A549 (cell line): ENCODE measurements at places on chromosomes 13 and 19.

DNA sequence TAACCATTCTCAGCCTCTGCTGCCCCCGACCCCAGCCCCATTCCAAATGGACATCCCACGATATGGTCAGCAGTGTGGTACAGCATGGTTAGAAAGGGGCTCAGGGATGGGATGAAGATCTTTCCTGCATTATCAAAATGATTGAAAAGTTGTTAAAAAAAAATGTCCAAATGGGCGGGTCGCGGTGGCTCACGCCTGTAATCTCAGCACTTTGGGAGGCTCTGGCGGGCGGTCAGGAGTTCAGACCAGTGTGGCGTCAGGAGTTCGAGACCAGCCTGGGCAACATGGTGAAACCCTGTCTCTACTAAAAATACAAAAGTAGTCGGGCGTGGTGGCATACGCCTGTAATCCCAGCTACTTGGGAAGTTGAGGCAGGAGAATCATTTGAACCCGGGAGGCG is 54.3 kb upstream of the ZNF254 start:
- no peak for DNase-seq

DNA sequence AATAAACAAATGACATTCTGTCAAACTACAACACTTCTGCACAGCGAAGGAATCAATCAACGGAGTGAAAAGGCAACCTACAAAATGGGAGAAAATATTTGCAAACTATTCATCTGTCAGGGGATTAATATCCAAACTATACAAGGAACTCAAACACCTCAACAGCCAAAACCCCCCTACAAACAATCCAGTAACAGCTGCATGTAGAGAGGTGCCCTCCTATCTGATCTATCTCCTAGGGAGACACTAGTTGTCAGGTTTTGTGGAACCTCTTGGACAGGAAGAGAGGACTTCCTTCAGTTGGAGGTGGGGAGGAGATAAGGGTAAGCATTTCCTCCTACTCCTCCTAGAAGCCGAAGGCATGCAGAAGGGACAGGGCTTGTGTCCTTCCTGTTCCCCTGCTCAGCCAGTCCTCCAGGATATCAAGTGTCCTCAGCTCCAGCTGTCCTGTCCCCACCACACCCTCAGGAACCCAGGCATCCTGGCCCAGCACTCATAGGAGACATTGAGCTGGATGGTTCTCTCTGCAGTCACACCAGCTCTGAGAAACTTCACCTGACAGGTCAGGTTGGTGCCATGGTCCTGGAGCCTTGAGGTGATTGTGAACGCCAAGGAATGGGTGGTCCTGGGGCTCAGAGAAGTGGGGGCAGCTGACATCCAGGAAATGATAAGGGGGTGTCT is 9.8 kb upstream of the SIGLEC8 start:
- DNase-seq = no peak

DNA sequence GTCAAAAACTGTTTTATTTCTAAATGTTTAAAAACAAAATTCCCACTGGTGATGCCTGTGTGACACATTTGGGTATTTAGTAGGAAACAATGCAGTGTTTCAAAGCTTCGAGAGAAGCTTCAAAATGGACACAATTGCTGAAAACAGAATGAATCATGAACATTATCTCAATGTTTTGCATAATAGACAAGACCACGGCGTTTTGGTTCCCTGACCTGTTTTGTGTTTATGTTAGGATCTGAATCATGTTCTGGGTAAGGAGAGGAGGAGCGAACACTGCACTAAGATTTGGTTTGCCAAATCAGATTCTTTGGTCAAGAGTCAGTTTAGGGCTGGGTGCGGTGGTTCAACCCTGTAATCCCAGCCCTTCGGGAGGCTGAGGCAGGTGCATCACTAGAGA is 42.2 kb downstream of the IFT88 start:
- no peak for DNase-seq

DNA sequence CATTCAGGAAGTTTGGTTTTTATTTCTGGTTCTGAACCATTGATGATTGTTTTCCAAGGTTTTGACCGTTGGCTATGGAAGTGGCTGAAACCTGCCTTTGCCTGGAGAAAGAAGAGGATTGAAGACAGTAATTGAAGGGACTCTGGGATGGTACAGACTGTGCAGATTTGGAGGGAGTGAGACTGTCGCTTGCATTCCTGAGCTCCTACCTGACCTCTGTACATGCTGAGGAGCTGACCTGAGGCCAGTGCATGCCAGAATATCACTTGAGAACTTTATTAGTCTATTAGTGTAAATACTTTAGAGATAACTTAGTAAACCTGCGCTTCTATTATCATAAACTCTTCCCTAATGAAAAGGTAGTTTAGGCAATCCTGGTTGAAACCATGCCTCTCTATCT is 276.4 kb downstream of the IRS2 start:
- no peak for DNase-seq

DNA sequence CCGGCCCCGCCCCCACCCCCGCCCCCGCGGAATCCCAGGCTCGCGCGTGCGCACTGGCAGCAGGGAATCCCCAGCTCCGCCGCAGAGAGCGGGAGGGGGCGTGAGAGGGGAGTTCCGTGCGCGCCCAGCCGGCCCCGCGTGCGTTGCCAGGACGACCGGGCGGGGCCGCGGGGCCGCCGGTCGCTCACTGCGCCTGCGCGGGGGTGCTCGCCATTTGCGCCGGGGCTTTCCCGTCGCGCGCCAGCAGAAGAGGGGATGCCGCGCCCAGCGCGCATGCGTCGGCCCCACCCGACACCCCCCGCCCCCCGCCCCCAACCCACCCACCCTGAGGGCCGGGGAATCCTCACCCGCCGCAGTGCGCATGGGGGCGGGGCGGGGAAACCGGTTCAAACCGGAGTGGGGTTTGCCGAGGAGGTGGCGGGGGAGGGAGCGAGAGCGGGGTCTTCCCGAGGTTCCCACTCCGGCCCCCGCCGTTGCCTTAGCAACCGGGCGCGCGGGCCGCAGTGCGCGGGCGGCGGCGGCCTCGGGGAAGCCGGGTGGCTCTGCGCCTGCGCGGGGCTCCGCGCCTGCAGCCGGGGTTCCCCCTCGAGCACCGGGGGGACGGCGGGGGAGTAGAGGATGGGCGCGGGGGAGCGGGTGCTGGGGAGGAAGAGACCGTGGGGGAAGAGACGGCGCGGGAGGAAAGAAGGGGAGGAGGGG is 15.1 kb downstream of the CCDC124 start:
- DNase-seq = peak; percentile 85

GRCh38 chr19:2391118-2391725 is 31.2 kb downstream of the TMPRSS9 start:
- DNase-seq = peak; percentile 79

DNA sequence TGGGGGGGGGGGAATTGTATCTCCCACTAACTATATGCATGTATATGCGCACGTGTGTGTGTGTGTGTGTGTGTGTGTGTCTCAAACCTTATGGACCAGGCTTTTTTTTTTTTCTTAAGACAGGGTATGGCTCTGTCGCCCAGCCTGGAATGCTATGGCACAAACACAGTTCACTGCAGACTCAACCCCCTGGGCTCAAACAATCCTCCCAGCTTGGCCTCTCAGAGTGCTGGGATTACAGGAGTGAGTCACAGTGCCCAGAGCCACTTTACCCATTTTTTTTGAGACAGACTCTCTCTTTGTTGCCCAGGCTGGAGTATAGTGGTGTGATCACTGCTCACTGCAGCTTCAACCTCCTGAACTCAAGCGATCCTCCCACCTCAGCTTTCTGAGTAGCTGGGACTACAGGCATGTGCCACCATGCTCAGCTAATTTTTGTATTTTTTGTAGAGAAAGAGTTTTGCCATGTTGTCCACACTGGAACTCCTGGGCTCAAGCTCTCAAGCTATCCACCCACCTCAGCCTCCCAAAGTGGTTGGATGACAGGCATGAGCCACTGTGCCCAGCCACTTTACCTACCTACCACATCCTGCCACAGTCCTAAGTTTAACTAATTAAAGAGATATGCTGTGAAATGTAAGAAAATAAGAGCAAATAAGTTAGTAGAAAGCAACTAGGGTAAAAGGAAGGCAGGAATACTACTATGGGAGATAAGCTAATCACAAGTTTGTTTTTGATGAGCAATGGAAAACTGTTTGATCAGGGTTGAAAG is 2.4 kb downstream of the ZMYM5 start:
- no peak for DNase-seq

DNA sequence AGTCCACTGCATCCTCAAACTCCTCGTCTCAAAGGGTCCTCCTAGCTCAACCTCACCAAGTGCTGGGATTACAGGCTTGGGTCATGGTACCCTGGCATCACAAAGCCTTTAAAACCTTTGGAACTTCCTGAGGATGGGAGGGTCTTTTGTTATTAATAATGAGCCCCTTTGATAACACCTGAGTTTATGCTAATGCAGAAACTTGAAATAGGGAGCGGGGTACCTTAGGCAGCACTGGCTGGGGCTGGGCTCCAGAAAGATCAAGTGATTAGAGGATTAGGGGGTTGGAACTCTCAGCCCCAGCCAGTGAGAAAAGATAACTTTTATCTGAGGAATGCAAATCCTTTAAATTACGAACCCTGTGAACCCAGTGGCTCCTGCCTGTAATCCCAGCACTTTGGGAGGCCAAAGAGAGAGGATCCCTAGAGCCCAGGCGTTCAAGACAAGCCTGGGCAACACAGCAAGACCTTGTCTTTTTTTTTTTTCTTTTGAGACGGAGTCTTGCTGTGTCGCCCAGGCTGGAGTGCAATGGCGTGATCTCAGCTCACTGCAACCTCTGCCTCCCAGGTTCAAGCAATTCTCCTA is 9.3 kb upstream of the PSPC1 start:
- DNase-seq = no peak

GRCh38 chr19:1967087-1967608 is 26.2 kb downstream of the CSNK1G2 start:
- DNase-seq = no peak

- DNase-seq = no peak
Observed at GRCh38 chr13:75437582-75438318, 44.2 kb downstream of the TBC1D4 start.

- DNase-seq = no peak
Observed at GRCh38 chr13:44373601-44374347, at the start of gene SERP2. TSS of gene SERP2 (plus strand) at chr13:44373824. CDS start at chr13:44374026, 202 bp downstream.

GRCh38 chr19:31715249-31715945 is 366.2 kb upstream of the TSHZ3 start:
- DNase-seq = no peak

GRCh38 chr19:4976401-4977298 is 7.7 kb downstream of the KDM4B start:
- DNase-seq = peak; percentile 79
